ENCODE measurements at places on chromosomes 13 and 19.

DNA sequence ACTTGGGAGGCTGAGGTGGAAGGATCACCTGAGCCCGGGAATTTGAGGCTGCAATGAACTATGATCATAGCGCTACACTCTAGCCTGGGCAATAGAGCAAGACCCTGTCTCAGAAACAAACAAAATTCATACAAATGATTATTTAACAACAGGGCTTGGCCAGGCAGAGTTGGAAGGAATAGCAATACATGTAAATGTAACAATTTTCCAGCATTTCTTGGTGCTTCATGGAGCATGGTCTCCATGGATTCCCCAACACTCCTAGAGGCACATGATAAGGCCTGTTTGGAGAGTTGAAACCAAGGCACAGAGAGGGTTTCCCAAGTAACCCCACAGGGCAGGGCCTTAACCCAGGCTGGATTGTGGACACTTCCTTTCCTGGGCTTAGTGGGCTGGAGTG lies 10.2 kb downstream of the INSL3 start:
- DNase-seq = no peak

DNA sequence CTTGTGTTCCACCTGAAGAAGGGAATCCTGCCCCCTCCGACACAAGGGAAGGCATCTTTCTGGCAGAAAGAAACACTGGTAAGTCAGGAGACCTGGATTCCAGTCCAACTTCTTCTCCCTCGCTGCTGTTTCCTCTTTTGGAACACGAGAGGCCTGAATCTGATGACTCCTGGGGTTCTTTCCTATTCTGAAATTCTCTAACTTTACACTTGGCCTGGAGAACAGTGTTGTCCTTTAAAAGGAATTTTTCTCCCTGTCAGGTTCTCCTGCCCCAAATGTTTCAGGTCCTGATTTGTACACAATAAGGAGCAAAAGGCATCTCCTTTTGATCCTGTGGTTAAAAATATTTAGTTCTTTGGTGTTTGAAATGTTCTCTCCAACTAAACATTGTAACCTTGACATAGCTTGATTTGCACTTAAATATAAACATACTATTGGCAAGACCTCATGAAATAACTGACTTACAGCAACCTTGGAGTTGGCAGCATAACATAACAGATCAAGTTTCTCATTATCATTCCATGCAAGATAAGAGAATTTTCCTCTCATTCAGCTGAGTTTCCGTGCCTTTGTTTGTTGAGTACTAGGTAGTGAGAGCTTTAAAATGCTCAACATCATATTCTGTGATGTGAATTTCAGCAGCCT lies 244.8 kb downstream of the COG6 start:
- no peak for DNase-seq

- peak; percentile 84 for DNase-seq
Measured at GRCh38 chr19:41998246-41999020, 4.4 kb upstream of the ATP1A3 start.

DNA sequence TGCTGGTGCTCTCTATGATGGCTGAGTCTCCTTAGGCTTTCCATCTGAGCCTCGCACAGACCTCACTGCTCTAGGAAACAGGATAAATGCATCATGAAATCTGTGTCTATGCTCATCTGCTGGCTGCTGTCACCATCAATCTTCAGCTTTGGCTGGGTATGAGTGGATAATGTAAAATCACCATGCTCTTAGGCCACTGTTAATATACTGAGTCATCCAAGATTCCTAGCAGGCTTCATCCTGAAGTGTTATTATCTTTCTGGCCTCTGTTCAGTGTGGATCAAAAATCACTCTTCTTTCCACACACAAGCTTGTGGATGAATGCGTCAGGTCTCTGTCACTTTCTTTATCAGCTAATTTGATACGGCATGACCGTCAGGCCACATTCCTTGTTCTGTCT lies 317.4 kb downstream of the NALCN start:
- DNase-seq = no peak

- no peak for DNase-seq
Measured at GRCh38 chr13:36766295-36766694, 52.7 kb upstream of the RFXAP start.

GRCh38 chr13:90246687-90247345 lies 1100.7 kb upstream of the MIR17HG start:
- DNase-seq = no peak

DNA sequence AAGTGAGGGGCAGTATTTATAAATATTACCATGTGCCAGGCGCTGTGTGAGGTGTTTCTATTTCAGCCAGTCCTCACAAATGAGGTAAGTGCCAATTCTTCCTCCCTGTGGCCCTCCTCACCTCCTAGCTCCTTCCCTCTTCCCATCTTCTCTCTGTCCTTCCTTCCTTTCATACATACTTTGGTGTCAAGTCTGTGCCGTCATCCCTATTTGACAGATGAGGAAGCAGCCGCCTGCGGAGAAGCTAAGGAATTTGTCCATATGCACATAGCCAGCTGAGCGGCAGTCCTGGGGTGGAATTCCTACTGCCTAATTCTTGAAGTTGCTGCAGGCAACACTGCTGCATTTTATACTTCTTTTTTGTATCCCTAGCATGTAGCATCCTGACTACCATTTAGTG lies 150.8 kb downstream of the B3GLCT start:
- no peak for DNase-seq

DNA sequence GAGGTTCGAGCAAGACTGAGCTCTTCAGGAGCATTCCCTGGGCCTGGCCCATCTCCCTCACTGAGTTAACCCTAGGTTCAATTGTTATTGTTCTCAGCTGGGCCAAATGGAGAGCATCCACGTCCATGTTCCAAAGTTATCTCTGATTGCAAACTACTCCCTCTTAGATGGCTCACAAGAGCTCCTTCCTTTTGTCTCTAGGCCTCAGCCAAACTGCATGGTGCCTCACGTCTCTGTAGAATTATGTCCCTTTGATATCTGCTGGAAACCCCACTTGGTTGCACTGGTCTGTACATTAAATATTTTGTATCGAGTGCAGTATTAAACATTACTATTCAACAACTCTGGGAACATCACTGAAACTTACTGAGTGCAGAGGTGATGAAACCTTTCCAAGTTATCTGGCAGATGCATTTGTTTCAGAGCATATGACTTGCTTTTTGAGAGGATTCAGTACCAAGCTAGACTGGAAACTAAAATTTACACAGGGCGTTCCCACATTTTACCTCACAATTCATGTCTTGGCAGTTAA lies 38.1 kb downstream of the DOCK9 start:
- no peak for DNase-seq

DNA sequence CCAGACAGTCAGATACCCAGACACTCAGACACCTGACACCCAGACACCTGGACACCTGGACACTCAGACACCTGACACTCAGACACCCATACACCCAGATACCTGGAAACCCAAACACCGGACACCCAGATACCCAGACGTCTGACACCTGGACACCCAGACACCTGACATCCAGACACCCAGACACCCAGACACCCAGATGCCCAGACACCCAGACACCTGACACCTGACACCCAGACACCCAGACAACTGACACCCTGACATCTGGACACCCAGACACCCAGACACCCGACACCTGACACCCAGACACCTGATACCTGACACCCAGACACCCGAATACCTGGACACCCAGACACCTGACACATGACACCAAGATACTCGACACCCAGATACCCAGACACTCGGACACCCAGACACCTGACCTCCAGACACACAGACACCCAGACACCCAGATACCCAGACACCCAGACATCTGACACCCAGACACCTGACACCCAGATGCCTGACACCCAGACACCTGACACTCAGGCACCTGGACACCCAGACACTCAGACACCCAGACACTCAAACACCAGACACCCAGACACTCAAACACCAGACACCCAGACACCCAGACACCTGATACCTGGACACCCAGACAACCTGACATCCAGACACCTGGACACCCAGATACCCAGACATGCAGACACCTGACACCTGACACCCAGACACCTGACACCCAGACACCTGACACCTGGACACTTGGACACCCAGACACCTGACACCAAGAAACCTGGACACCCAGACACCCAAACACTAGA lies 19.1 kb downstream of the C19orf12 start:
- no peak for DNase-seq

GRCh38 chr13:23828086-23828485 lies 61.1 kb downstream of the MIPEP start:
- DNase-seq = no peak

DNA sequence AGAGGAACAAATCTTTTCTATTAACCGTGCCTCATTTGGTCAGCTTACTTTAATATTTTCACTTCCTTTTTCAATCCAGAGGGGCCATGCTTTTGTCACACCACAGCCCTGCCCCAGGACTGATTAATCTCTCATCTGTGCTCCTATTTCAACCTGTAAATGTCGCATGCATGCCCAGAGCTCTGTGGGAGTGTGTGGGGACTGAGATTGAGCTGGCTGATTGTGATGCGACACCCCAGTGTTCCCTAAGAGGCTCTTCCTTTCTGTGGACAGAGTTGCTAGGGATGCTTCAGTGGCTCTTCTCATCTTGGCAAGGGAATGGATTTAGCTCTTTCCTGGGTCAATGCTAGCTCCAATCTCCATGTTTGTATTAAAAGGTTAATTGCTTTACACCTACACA lies 249.6 kb downstream of the TDRD3 start:
- DNase-seq = no peak

DNA sequence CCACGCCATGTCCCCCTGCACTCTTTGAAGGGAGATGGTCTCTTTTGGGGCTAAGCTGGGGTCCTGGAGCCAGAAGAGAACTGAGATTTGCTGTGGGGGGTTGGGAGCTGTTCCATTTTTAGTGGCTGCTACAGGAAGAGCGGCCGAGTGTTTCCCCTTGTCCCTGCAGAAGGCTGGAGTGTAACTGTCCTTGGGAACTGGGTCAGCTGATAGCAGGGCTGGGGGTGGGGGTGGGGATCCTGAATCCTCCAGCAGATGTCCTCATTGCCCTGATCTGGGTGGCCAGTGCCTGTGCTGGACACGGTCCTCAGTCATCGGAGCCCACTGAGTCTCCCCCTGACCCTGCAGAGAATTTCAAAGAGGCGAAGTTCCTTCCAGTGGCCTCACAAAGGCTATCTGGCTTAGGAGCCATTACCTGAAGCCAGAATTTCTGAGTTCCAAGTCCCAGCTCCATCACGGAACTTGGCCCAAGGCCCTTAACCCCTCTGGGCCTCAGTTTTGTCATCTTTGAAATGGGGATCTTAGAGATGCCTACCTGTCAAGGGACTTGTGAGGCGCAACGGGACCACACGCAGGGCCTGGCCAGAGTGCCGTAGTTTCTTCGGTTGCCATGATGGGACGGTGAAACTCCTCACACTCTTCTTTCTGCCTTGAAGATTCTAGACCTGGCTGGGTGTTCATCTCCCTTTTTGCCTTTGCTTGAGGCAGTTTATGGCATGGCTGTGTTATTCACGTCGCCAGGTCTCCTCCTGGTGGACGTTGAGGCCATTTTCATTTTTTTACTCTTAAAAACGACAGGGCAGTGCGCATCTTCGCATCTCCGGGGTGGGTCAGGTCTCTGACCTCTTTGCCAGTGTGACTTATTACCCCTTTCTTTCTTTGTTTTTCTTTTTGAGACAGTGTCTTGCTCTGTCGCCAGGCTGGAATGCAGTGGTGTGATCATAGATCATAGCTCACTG lies 51.9 kb downstream of the DNM2 start:
- no peak for DNase-seq

DNA sequence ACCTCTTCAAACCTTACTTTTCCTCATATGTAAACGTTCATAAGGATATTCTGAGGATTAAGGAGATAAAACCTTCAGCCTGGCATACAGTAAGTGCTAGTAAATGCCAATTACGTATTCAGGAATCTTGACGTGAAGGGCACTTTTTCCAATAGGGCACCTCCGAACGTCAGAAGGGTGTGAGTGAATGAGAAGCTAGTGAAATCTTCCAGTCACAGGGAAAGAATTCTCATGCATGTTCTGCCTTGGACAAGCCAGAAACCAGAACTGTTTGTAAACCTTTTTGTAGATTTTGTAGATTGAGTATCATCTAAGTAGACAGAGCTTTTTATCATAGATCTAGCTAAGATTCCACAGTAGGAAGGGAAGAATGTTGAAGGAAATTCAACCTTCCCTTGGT lies 16.5 kb downstream of the DGKH start:
- DNase-seq = no peak

DNA sequence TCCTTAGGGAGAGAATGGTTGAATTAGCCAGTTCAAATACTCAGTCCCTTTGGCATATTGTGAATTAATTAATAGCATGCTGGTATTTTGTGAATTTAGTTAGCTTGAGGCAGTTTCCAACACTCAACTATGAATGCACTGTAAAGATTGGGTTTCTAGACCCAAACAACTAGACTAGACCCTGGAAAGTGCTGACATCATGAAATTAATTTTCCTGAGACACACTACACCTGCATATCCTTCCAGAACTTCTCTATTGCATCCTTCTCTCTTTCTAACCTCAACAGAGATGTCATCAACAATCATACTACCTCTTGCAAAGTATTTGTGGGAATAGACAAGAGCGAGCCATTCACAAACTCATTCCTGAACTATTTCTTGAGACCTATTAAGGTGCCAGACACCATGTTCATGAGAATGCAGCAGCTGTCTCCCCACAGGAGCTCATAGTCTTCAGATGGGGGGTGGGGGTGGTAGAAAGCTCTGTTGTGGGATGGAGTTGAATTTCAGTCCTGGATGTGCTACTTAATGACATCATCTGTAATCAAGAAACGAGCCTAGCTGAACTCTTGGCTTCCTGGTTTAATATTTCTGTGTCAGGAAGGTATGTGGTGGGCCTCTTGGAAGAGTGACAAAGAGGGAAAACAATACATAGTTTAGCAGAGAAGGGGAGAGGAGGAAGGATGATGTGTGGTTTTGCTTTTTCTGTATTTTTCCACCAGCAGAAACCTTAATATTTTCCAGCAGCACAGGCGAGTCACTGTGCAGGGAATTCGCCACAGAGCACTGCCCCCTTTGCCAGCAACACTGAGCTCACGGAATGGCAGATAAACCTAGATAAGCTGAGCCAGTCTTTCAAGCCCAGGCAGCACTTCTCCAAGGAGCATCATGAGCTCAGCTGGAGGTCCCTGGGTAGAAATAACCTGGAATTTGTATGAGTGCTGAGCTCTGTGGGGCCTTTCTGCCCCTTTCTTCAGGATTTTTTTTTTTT lies 53.1 kb upstream of the CYSLTR2 start:
- DNase-seq = no peak

DNA sequence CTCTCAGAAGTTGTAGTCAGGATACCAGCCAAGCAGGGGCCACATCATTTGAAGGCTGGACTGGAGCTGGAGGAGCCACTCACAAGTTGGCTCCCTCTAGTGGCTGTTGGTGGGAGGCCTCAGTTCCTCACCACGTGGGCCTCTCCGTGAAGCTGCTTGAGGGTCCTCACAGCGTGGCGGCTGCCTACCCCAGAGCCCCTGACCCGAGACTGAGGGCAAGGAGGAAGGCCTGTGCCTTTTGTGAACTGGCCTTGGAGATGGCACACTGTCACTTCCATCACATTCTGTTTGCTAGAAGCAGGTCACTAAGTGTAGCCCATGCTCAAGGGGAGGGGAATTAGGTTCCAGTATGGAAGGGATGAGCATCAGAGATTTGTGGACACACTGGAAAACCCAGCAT lies 14.6 kb downstream of the GNA11 start:
- peak; percentile 75 for DNase-seq

GRCh38 chr13:60617991-60618733 lies 221.1 kb downstream of the TDRD3 start:
- peak; percentile 48 for DNase-seq

- DNase-seq = no peak
Measured at GRCh38 chr13:43448605-43449336, 338.0 kb downstream of the ENOX1 start.
